ENCODE measurements at places on chromosomes 3 and 15. TPM values are rescaled to one million over a fixed set of nuclear protein-coding genes. Genes with fewer than 3 reads are reported as not detected.

GRCh38 chr3:43559961-43560360, 61.9 kb downstream of the ANO10 start:
- no peak for DNase-seq

DNA sequence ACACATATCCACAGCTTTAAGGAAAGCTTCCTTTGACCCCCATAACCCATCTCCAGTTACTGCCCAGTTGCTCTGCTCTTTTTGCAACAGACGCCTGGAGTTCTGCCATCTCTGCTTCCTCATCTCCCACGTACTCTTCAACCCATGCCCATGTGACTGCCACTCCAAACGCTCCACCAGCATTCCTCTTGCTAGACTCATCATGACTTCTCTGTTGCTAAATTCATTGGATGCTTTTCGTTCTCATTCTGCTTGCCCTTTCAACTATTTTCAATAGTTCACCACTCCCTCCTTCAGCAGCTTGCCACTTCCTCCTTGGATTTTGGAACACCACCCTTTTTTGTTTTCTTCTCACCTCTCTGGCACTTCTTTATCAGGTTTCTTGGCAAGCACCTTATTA, 2.7 kb upstream of the KNSTRN start:
- no peak for DNase-seq

- DNase-seq = no peak
Observed at GRCh38 chr15:74213858-74214284, 11.3 kb upstream of the STRA6 start.

DNA sequence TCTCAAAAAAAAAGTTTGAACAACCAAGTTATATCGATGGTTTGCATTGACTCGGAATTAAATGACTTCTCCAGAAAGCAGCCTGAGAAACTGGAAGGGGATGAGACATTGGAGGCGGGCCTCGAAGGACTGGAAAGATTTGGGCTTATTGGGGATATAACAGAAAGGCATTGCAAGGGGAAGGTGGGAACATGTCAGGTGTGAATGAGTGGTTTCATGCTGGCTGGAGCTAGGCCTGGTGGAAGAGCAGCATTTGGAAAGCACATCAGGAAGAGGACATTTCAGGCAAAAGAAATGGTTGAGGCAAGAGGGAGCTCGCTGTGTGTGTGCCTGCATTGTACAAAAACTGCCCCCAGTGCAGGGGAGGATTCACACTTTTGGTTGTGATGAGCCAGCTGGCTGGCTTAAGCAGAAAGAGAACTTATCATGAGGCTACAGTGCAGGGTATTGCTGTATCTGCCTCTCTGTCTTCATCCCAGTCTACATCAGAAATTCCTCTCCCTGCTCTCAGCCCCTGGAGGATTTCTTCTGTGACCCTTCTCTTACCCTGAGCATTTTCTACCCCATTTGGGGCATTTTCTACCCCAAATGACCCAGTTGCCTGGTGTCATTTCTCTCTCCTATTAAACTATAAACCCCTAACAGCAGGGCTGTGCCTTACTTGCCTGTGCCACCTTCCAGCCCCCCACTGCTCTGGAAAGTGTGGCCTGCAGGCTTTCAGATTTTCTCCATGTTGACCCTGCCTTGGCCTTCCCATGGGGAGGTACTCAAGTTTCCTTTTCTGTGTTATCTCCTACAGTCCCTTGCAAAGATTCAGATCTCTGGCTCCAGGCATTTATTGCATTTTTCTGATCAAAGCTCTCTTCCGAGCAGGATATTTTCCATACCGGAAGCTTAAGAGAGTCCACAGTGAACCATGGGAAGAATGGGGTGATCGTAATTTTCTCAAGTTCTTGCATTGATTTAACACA, 64.4 kb upstream of the FLNB start:
- DNase-seq = no peak

DNA sequence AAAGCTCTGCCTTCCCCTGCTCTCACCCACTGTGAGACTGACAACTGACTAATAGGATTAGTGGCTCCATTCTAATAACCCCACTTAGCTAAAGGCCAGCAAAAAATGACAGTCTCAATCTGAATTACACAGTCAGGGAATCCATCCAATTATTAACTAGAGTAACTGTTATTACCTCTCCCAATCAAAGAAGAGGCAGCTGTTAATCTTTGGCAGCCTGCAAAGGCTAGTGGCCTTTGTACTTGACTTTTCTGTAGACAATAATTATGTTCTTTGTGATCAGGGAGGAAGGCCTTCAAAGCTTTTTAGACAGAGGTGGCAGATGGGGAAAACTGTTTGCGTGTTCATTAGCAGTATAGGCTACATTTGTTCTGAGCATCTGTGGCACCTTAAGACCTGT, 177.7 kb downstream of the ISL2 start:
- DNase-seq = no peak

- DNase-seq = no peak
Observed at GRCh38 chr3:43106293-43106628, 382 bp upstream of the POMGNT2 start.

DNA sequence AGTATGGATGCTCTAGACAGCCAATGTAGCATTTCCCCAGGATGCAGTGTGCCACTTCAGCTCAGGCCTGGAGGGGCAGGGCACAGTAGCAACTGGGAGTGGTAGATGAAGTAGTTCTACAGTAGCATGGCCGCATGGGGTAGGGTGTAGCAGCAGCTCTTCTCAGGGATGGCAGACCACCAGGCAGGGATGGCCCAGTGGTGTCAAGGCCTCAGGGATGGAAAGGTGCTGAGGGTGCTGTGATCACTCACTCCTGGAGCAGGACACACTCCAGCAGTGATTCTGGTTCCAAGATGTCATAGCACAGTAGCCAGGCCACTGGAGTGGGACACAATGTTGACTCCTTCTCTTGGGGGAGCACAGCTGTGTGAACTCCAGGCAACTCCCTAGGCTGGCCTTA, 210.9 kb upstream of the LYSMD4 start:
- DNase-seq = no peak

DNA sequence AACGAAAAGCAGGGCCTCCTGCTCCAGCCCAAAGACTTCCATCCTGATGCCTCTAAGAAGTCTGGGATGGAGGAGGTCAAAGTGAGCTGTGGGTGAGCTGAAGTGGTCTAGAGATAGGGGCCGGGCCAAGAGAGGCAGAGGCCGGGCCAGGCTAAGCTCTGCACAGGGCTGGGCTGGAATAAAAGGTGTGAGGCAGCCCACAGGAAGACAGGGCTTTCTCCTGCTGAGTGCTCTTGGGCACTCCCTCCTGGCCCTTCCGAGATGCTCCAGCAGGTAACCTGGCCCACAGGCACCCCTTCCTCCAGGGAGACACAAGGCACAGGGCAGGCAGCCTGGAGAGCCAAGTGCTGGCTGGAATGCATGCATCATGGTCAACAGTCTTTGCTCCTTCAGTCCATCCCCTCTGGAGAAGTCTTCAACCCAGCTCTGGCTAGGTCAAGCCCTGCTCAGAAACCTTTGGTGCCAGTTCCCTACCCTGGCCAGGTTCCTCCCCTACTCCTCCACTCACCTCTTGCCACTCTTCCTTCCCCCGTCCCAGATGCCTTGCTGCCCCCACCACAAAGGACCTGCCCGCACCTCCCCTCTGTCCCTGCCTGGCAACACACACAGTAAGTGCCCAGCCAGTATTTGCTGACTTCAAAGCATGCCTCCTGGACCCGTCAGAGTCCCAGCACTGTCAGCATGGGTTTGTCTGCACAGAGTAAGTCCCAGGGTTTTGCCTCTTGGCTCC, 93.6 kb downstream of the SEC22A start:
- DNase-seq = no peak

DNA sequence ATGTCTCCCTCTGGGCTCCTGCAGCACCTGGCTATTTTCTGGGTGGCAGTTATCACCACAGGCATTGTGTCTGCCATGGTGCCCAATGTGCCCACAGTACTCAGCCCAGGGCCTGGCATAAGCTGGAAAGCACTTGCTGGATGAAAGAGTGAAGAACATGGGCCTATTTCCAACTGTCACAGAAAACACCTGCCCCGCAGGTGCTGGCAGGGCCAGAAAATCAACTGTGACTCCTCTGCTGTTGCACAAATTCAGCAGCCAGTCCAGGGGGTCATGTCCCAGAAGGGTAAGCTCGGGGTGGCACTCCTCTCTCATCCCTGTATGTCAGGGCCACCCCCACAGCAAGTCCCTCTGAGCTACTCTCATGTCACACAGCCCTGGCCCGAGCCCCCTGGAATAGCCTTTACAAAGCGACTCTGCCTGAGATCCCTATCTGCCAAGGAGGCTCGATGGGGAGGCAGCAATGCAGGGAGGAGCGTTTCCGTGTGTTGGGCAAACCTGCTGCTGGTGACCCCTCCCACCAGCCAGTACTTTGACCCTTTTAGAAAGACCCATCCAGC, 16.9 kb downstream of the ITIH3 start:
- no peak for DNase-seq

TEX55 gene
- not detected for total RNA-seq

NR1D2 gene
- 5.4 TPM for total RNA-seq

SPINK8 gene
- not detected for total RNA-seq

ZIC4 gene
- not detected for total RNA-seq

EEF1AKMT4 gene
- 15.2 TPM for total RNA-seq

STRA6 gene
- total RNA-seq = not detected

All from activated T-cell treated with anti-CD3 and anti-CD28 coated beads, Interleukin-2, amount 50 U/mL, for 4 hours (primary cell).